ENCODE measurements at places on chromosomes 13 and 19.
A peak's percentile ranks its signal among the peaks of the same experiment; 100 is the strongest.

DNA sequence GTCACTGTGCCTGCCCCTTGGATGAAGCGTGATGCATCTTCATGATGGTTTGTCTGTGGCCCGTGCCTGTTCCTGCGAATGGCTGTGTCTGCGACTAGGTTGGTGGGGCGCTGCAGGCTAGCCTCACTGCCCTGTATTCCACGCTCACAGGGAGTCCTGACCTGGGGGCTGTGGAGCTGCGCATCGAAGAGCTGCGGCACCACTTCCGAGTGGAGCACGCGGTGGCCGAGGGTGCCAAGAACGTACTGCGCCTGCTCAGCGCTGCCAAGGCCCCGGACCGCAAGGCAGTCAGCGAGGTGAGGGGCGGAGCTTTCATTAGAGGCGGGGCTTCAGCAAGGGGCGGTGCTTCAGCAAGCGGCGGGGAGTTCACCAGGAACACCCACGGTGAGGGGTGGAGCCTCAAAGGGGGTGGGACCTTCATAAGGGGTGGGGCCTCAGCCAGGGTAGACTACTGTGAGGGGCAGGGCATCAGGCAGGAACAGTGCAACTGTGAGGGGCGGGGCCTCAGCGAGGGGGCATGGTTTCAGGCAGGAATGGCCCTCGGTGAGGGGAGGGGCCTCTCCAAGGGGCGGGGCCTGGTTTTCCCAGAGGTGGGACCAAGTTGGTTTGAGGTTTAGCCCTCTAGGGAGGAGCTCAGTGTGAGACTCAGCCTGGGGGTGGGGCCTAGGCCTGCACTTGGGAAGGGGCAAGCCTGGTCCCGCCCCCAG is 17.2 kb downstream of the PKN1 start:
- DNase-seq = peak; percentile 78

GRCh38 chr13:22562116-22562515 is 618.7 kb upstream of the SGCG start:
- no peak for DNase-seq

GRCh38 chr19:11196406-11197287 is 698 bp downstream of the KANK2 start:
- DNase-seq = peak; percentile 61

- no peak for DNase-seq
Observed at GRCh38 chr13:62137629-62138405, 722.2 kb upstream of the PCDH20 start.

DNA sequence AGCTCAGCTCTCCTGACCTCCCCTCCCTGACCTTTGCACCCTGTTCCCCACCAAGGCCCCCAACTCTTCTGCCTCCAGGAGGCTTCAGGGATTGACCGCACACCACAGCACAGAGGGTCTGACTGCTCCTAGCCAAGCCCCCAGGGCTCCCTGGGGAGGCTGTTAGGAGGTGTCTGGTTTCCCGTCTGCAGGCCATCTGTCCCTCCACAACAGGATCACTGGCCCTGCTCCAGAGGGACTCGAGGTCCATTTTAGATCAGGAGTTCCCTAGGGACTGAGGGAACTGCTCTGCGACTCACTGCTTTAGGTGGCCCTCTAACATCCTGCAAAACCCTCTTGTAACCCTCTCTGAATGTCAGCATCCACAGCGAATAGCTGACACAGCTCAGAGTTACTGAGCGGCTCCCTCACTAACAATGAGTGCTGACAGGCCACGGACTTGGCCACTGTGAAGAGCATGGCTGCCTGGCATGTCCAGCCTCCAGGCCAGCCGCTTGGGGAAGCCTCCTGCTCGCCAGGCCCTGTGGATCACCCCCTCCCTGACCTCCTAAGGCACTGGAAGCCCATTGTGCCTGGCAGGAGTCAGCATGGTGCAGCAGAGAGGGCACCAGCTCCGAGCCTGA is 17.7 kb downstream of the GRIK5 start:
- no peak for DNase-seq

- DNase-seq = peak; percentile 67
Observed at GRCh38 chr19:662207-662961, 630 bp downstream of the RNF126 start.

- DNase-seq = peak; percentile 44
Observed at GRCh38 chr19:4362831-4363545, 19.6 kb downstream of the MPND start.

GRCh38 chr19:35284153-35285094 is 2.1 kb downstream of the HAMP start:
- DNase-seq = no peak

DNA sequence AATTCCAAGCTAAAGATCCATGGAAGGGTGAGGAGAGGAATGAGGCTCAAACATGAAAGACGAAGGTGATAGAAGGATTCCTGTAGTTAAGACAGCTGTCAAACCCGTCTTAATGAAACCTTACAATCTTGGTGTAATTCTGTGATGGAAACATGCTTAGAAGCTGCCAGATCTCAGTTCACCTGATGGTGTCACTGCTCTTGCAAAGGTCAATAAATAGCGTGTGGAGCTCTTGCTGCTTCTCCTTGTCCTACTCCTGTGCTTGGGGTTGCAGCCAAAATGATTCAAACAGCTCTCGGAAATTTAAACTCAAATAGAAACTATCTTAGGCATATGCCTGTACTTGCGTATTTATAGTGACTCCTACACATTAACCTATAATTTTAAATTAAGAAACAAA is 1705.0 kb downstream of the OLFM4 start:
- DNase-seq = no peak

DNA sequence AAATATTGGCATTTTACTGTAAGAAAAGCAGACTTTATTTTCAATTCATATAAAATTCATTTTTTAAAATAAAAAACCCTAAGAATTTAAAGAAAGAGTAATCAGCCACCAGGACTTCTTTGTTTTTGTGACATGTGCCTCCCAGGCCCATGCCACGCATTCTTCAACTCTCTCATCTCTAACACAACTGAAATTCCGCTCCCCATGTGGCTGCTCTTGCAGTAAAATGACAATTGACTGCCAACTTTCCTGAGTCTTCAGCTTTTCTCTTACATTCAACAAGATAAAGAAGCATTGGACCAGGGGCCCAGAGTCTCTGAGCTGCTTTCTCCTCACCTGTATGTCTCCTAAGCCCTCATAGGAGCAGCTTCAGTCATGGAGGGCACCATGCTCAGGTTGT is 372.1 kb downstream of the UQCRFS1 start:
- no peak for DNase-seq

DNA sequence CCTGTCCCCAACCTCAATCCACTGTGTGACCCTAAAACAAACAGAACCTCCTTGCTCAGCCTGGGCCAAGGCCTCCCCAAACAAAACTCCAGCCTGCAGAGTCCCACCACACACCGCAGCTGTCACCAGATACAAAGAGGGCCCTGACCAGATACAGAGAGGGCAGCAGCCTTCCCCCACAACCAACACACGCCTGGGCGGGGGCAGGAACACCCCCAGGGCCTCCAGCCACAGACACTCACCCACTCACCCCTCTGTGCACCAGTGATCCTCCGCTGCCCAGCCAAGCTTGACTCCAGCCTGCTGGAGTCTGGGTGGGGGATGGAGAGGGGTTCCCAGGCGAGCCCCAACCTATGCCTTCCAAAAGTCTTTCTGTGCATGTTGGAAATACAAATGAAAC is 5.9 kb upstream of the CIRBP start:
- DNase-seq = no peak

DNA sequence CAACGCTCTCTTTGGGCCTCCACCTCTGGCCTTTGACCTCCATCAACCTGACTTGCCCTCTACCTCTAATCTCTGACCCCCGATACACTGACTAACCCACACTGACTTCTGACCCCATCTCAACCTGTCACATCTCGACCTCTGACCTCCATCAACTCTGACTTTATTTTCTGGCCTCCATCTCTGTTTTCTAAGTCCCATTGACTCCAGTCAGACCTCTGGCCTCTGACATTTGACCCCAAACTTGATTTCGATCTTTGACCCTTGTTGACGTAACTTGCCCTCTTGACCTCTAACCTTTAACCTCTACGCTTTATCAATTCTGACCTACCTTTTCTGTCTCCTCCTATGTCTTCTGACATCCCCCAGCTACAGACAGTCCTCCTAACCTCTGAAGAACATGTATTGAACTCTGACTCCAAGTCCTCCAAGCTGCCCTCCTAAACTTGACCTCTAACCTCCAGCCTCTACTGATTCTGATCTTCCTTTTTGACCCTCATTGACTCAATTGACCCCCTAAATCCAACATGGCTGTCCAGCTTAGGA is 780 bp downstream of the ACP4 start:
- DNase-seq = peak; percentile 27

DNA sequence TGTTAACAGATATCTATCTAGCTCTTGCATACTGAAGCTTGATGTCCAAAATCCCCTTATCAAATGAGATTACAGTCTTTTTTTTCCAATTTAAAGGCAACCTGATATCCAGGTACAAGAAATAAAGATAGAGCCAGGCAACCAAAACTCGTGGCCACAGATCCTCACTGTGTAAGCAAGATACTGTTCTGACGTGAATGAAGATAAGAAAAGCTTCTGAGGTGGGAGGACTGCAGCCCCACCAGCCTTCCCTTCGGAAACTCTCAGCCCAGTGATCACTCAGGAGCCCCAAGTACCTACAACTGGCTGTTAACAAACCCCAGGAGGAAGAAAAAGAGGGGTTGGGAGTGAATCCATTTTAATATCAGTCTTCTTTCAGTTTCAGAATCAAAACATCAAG is 191.6 kb downstream of the EFNB2 start:
- no peak for DNase-seq

DNA sequence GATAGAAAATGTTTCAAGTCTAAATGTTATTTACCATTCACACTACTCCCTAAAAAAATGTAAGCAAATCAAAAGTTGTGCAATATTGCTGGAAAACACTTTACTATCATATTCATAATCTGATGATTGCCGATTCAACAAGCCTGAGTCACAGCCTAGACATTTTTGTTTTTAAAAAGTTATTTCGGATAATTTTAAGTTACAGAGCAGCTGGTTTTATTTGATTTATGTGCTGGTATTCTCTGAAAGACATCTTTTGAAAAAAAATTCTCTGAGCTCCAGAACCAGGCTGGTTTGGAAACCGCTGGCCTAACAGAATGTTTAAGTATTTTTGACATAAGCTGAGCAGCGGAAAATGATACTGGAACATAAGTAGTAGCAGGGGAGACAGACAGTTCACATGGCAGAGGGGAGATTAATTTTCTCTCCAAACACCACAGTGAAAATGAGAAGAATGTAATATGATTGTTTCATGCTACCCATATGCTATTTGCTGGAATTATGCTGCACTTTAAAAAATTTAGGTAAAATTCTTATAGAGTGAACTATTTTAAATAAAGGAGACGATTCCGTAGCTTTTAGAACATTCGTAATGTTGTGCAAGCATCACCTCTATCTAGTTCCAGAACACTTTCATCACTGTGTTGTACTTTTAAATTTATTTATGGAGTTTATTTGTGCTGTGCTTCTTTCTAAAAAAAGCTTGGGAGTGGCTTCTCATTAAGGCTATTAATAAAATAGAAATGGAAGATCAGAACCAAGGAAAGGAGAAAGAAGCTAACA is 36.1 kb downstream of the TBC1D4 start:
- DNase-seq = peak; percentile 33

DNA sequence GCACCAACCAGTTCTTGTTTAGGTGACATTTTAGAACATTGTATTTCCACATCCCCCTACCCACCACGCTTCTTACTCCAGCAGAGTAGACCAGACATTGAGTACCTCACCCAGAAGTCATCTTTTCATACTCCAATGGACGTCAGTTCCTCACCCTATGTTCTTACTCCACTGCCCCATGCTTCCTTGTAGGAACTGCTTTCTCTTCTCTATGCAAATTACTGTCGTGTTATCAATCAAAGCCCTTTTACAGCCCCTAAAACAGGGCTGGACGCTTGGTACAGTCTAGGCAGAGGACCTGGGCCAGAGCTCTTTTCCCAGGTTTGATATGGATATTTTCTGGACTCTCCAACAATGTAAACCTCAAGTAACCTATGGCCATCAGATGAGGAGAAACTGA is 58.2 kb downstream of the USP12 start:
- no peak for DNase-seq

Data from ELR (cell line).